Stimulated activated CD8-positive, alpha-beta memory T cell treated with anti-CD3 and anti-CD28 coated beads, Interleukin-7, amount 100 ng/mL, for 1 hour (primary cell): ENCODE measurements at places on chromosomes 12 and 14.
A peak's percentile ranks its signal among the peaks of the same experiment; 100 is the strongest.

GRCh38 chr12:57844709-57845477 is 1.6 kb downstream of the CTDSP2 start:
- DNase-seq: no peak

DNA sequence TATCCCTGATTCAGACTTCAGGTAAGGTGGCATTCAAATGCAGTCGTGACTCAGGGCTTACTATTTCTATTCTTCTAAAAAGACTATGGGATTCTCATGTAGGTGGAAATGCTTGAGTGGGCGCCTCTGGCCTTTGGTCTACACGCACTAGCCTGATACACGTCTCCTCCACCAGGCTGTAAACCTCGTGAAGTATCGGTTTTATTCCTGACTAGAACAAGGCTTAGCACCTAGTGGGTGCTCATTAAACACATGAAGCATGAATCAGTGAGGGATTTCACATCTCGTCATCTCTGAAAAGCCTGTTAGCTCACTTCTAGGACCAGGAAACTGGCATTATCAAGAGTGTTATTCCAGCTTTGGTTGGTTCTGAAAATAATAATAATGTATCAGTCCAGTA is 17.7 kb upstream of the HNF1A start:
- DNase-seq: no peak

- DNase-seq: no peak
These were observed 33.3 kb downstream of the ERG28 start for GRCh38 chr14:75627406-75627805.

DNA sequence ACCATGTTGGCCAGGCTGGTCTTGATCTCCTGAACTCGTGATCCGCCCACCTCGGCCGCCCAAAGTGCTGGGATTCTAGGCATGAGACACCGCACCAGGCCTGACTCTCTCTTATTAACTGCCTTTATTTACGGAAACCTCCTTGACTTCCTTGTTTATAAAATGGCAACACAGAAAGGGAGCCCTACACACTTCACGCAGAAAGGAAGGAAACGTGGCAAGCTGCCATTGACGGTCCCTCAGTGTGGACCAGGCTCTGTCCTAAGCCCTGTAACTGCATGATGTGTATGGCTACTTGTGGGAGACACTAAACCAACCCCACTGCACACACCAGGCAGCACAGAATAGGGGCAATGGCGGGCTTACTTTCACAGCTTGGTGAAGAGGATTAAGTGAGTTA is 11.7 kb downstream of the CINP start:
- no peak for DNase-seq

- DNase-seq: no peak
These were observed 158.0 kb downstream of the PIK3C2G start for GRCh38 chr12:18419311-18419710.

GRCh38 chr12:105769486-105769885 is 369.3 kb downstream of the NUAK1 start:
- no peak for DNase-seq

- no peak for DNase-seq
These were observed 43.1 kb downstream of the ZFP36L1 start for GRCh38 chr14:68749487-68750475.

- no peak for DNase-seq
These were observed 56.7 kb downstream of the LRRIQ1 start for GRCh38 chr12:85092814-85093370.

GRCh38 chr14:51082349-51082748 is 12.6 kb downstream of the TRIM9 start:
- no peak for DNase-seq

DNA sequence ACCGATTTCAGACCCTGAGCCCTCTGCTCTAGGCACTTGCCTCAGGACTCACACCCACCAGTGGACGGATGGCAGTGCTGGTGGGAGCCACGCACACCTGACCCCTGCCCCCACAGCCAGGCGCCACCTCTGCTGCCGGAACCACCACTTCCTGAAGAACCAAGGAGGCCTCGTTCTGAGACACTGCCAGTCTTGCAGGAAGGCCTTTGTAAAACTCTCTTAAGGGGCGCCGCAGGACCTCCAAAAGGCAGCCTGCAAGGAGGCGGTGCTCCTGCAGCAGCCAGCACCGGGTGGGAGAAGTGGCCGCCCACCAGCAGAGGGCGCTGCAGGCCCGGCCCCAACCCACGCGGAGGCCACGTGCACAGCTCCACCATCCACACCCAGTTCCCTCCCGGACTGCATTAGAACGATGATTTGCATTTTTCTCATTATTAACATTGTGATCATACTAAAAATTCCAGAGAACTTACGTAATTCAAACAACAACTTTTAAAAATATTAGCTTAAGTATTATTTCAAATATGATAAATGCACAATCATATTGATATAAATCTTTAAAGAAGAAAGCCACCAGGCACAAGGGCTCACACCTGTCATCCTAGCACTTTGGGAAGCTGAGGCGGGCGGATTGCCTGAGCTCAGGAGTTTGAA is 12.8 kb downstream of the STX2 start:
- peak; percentile 50 for DNase-seq

- DNase-seq: no peak
These were observed 991.9 kb downstream of the FLRT2 start for GRCh38 chr14:86521843-86522242.

DNA sequence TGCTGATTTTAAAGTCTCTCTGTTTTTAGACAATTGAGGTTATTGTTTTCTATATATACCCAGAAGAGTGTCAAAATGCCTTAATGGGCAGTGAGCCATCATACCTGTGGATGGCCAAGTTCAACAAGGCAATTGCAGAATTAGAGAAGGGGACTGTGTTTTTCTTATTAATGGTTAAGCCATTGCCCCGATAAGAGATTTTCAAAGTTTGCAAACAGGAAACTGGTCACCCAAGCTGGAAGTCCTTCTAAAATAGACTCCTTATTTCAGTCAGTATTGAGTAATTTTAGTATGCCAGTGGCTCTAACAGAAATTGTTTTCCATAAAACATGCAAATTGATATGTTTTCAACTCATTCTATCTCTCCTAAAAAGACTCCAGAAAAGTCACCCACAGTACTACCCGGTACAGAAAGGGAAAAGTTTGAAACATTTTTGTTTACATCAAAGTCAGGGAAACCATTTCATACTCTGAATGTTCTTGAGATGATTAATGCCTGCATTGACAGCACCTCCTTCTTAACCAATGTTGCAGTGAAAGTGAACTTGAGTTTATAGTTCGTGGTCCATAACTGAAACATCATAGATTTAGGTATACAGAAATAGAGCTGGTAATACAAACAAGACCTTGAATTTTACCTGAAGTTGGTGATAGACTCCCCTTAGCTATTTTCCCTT is 191.1 kb downstream of the TMX1 start:
- no peak for DNase-seq

DNA sequence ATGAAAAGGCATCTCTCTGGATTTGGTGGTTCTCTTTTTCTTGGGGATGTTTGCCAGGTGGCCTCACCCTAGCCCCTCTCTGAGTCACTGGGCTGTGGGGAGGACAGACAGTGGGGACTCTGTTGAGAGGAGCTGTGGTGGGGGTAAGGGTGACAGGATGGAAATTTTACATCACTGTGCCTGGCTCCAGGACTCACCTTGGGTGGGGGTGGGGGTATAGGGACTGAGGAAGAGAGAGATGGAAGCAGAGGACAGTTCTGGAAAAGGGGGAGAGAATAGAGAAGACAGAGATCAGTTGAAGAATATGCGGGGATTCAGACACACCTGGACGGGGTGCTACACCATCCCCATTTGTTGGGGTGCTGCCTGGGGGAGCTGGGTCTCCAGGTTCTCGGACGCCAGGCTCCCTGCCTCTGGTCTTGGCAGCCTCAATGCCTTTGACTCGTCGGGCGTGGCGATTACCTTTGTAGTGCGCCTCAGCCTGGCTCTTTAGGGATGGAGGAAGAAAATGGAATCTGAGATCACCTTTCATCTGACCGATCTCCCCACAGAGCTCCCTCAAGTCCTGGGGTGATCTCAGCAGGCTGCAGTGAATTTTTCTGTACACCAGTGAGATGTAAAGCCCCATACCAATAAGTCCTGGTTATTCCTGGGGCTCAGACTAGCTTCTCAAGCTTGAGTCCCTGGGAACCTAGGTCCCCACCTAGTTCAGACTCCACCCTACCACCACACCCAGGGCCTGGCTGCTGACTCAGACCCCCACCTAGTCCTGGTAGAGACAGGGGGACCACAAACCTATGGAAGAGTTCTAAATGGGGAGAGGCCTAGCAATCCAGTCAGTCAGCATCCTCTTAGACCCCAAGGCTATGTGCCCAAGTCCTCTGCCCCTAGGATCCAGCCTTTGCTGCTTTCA is 9.6 kb upstream of the GPR84 start:
- no peak for DNase-seq

GRCh38 chr12:62725781-62726180 is 209.2 kb downstream of the PPM1H start:
- no peak for DNase-seq

DNA sequence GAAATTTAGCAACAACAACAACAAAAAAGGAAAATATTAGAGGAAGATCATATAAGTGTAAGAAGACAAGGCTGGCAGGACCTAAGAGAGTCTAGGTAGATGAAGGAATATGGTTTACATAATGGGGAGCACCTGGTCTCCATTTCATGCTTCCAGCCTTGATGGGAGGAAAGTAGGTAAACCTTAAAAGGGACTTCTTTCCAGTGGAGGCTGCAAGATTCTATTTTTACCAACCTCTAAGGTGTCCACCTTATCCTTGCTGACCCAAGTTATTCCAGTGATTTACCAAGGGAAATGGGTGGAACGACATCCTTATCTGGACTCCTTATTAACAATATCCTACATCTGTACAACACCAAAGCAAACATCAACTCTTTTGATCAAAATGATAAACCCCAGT is 30.0 kb downstream of the DAD1 start:
- DNase-seq: no peak

GRCh38 chr12:108955225-108955835 is 65.5 kb downstream of the SVOP start:
- DNase-seq: no peak
